Panc1 (cell line): ENCODE measurements at places on chromosomes 4 and X. TPM values are rescaled to one million over a fixed set of nuclear protein-coding genes. Genes with fewer than 3 reads are reported as not detected.

DNA sequence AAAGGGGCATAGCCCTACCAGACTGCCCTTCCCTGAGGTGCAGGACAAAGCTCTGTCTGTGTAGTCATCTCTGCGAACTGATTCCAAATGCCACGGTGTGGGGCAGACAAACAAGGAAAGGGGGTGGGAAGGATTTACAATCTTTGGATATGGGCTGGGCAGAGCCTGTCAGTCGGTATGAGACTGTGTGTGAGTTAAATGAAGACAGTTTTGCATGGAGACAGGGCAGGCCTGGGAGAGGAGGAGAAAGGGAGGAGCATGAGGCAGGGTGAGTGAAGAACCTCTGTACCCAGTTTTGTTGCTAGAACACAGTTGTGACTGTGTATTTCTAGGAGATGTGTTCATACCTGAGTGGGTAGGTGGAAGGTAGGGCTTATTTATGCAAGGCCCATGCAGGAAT lies 59.4 kb upstream of the MSN start:
- H3K27me3 ChIP-seq, result no peaks in the 10 kb centered on the region
- H3K4me1 ChIP-seq, result no peaks in the 10 kb centered on the region
- no peak for DNase-seq
- no peak overlapping the region for H3K27ac ChIP-seq
- H3K4me3 ChIP-seq, result no peak overlapping the region

DNA sequence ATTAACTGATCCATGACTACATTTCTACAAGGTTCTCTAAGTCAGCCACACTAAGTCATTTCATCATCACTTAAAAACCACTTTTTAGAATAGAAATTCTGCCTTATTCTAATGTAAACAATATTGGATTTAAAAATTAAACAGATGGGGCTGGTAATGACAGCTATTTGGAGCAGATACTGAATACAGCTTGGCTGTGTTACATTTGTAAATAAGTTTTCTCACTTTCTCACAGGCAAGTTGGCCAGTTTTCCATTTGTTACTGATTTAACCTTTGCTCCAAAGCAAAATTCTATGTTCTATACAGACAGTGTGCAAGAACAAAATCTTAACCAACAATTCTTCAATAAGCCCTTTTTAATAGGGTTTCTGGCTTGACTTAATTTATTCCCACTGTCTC lies 370.7 kb downstream of the GRIA2 start:
- DNase-seq, result no peak
- H3K27ac ChIP-seq, result no peak overlapping the region
- no peaks in the 10 kb centered on the region; the same call in 1 of the 2 replicates for H3K36me3 ChIP-seq
- no peak overlapping the region for H3K4me3 ChIP-seq
- no peaks in the 10 kb centered on the region for H3K27me3 ChIP-seq

GRCh38 chrX:134484039-134484438 lies 24.1 kb downstream of the HPRT1 start:
- H3K27me3 ChIP-seq, result no peaks in the 10 kb centered on the region
- H3K27ac ChIP-seq, result no peak overlapping the region
- peaks cover 2% of the 10 kb centered on the region; the same call in 1 of the 2 replicates for H3K36me3 ChIP-seq
- DNase-seq, result peak; percentile 43

GRCh38 chrX:12891915-12892506 lies 14.4 kb upstream of the TLR8 start:
- no peaks in the 10 kb centered on the region for H3K36me3 ChIP-seq
- H3K4me3 ChIP-seq, result no peak overlapping the region
- DNase-seq, result no peak
- H3K27me3 ChIP-seq, result no peaks in the 10 kb centered on the region
- H3K27ac ChIP-seq, result no peak overlapping the region

The RTL5 gene
- total RNA-seq, result 11.0 TPM

DNA sequence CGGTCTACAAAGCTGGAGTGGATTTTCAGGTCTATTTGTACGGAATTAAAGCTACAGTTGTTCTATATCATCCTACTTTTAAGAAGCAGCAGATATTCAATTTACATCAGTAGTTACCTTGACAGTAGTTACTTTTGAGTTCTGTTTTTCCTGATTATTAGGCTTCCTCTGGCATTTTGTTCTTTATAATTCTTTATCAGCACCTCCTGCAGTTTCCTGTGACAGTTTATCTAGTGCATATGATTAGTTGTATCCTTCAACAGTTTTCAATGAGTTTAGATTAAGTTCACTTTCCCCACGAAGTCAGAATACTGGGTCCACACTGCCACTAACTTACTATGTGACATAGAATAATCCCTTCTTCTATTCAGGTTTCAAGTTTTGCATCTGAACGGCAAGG lies 71.7 kb downstream of the IDS start:
- no peak overlapping the region for H3K27ac ChIP-seq

DNA sequence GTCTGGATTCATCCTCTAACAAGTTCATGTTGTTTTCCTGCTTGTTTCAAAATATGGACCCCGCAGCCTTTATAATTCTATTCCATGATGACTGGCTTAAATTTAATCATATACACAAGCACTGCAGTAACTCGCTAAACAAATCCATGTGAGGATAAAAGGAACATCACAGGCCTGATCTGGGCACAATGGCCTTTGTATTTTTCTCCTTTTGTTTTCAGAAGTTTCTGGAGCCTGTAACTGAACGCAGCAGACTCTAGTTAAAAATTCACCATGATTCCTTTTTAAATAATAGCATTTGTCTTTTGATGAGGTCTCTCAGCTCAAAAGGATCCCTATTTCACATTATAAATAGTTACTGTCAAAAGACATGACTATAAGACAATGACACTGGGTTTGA lies 30.2 kb upstream of the TMEM184C start:
- no peak overlapping the region for H3K4me3 ChIP-seq
- no peaks in the 10 kb centered on the region for H3K36me3 ChIP-seq
- DNase-seq, result no peak
- H3K27ac ChIP-seq, result no peak overlapping the region
- no peaks in the 10 kb centered on the region for H3K4me1 ChIP-seq

GRCh38 chrX:131802836-131803626 lies 220.1 kb upstream of the STK26 start:
- DNase-seq, result no peak
- H3K4me3 ChIP-seq, result peak overlapping the region; percentile 38
- H3K4me1 ChIP-seq, result no peaks in the 10 kb centered on the region
- H3K36me3 ChIP-seq, result no peaks in the 10 kb centered on the region
- H3K27me3 ChIP-seq, result no peaks in the 10 kb centered on the region

DNA sequence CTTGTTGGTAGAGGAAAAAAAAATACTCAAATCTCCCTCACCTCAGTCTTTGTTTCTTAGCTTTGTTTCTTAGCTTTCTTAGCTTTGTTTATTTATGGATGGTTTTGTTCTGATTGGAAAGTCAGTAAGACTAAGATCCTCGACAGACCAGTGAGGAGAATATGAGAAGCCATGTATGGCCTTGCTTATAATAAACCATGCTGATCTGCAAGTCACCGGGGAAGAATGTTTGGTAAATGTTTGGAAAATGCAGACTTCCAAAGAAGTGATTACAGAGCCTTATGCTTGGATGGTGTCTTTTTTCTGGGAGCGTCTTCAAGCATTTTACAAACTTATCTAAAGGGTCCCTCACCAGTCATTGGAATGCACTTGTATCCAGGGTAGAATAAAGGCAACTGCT lies 90.1 kb upstream of the NOCT start:
- H3K4me1 ChIP-seq, result no peaks in the 10 kb centered on the region
- no peak for DNase-seq
- H3K4me3 ChIP-seq, result no peak overlapping the region
- no peaks in the 10 kb centered on the region for H3K36me3 ChIP-seq
- H3K27ac ChIP-seq, result no peak overlapping the region

GRCh38 chrX:82748906-82749505 lies 759.1 kb upstream of the POU3F4 start:
- H3K4me1 ChIP-seq, result no peaks in the 10 kb centered on the region
- H3K27ac ChIP-seq, result no peak overlapping the region
- no peak for DNase-seq
- no peaks in the 10 kb centered on the region for H3K27me3 ChIP-seq
- H3K4me3 ChIP-seq, result no peak overlapping the region

DNA sequence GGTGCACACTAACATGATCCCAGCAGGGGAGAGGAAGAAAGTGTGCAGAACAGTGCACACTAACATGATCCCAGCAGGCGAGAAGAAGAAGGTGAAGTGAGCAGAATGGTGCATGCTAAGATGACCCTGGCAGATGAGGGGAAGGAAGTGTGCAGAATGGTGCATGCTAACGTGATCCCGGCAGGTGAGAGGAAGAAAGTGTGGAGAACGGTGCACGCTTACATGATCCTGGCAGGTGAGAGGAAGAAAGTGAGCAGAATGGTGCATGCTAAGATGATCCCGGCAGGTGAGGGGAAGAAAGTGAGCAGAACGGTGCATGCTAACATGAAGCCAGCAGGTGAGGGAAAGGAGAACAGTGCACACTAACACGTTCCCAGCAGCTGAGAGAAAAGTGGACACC lies 83.7 kb downstream of the ACOX3 start:
- DNase-seq, result no peak
- no peaks in the 10 kb centered on the region for H3K4me1 ChIP-seq
- no peak overlapping the region for H3K4me3 ChIP-seq
- H3K27ac ChIP-seq, result no peak overlapping the region
- H3K36me3 ChIP-seq, result no peaks in the 10 kb centered on the region
- no peaks in the 10 kb centered on the region for H3K27me3 ChIP-seq

- no peaks in the 10 kb centered on the region for H3K4me1 ChIP-seq
- H3K36me3 ChIP-seq, result no peaks in the 10 kb centered on the region
- H3K4me3 ChIP-seq, result no peak overlapping the region
- no peak for DNase-seq
- no peak overlapping the region for H3K27ac ChIP-seq
These were observed 102.4 kb upstream of the TMLHE start for GRCh38 chrX:155715141-155715540.

DNA sequence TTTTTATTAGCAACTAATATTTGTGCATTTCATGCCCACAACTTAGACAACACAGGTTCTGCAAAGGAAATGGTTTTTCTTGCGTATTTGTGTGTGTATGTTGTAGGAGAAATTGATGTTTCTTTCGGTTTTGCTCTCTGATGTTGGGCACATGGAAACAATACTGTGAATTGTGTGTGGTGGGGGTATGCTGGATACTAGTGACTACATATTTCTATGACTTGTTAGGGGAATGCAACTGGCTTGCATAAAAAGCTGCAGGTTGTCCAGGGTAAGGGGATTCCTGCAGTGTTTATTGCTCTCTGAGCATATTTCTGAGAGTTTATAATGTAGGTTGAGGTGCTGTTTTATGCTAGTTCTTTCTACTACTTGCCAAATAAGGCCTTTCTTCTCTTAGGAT lies 11.6 kb downstream of the DLG3 start:
- H3K4me1 ChIP-seq, result peaks cover 5% of the 10 kb centered on the region
- DNase-seq, result no peak
- no peak overlapping the region for H3K27ac ChIP-seq
- H3K27me3 ChIP-seq, result no peaks in the 10 kb centered on the region
- no peak overlapping the region; the same call in none of the 2 replicates for H3K4me3 ChIP-seq

DNA sequence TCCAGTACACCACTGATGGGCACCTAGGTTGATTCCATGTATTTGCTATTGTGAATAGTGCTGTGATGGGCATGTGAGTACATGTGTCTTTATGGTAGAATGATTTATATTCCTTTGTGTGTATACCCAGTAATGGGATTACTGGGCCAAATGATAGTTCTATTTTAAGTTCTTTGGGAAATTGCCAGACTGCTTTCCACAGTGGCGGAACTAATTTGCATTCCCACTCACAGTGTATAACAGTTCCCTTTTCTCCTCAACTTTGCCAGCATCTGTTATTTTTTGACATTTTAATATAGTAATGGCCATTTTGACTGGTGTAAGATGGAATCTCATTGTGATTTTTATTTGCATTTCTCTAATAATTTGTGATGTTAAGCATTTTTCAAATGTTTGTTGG lies 25.9 kb downstream of the CC2D2A start:
- no peaks in the 10 kb centered on the region for H3K36me3 ChIP-seq
- DNase-seq, result no peak
- no peaks in the 10 kb centered on the region for H3K27me3 ChIP-seq
- no peak overlapping the region for H3K27ac ChIP-seq
- H3K4me3 ChIP-seq, result no peak overlapping the region

The PNMA5 gene
- not detected for total RNA-seq

DNA sequence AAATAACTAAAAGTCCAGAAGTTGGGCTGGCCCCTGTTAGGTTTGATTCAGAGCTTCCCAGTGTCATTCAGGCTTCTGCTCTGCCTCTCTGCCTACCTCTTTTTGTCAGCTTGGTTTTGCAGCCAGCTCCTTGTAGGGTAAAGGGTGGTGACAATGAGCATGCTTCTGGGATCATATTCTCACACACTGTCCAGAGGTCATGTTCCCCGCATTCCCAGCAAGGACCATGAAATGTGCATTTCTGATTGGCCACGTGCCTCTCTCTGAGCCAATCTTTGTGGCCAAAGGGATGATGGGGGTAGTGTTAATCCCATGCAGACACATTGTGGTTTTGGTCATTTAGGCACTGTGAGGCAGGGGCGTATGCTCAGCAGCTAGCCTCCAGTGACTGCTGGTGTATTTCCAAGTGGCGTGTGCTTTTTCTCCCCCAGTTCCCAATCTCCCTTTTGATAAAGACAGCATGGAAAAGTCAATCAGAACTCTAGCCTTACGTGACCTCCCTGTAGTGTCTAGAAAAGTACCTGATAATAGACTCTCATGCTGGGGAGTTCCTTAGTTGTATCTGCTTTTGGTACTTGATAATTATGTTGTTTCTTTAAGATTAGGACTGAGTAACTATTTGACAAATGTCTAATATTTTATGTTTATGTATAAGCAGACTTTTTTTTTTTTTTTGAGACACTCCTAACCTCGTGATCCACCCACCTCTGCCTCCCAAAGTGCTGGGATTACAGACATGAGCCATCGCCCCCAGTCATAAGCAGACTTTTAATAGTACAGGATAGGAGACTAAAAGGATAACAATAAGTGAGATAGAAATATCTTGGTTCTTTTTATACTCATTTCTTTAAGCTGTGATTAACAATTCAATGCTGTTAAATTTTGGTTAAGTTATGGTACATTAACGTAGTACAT lies 57.8 kb downstream of the KIAA0232 start:
- H3K4me1 ChIP-seq, result no peaks in the 10 kb centered on the region
- DNase-seq, result no peak
- no peak overlapping the region for H3K4me3 ChIP-seq
- H3K36me3 ChIP-seq, result peaks cover 3% of the 10 kb centered on the region; the same call in 1 of the 2 replicates
- no peak overlapping the region for H3K27ac ChIP-seq

The PRDX4 gene
- total RNA-seq, result 106 TPM

GRCh38 chrX:129632443-129632842 lies 22.3 kb downstream of the APLN start:
- H3K27ac ChIP-seq, result no peak overlapping the region
- H3K4me3 ChIP-seq, result no peak overlapping the region
- no peaks in the 10 kb centered on the region for H3K4me1 ChIP-seq
- H3K27me3 ChIP-seq, result no peaks in the 10 kb centered on the region
- H3K36me3 ChIP-seq, result no peaks in the 10 kb centered on the region
- no peak for DNase-seq

DNA sequence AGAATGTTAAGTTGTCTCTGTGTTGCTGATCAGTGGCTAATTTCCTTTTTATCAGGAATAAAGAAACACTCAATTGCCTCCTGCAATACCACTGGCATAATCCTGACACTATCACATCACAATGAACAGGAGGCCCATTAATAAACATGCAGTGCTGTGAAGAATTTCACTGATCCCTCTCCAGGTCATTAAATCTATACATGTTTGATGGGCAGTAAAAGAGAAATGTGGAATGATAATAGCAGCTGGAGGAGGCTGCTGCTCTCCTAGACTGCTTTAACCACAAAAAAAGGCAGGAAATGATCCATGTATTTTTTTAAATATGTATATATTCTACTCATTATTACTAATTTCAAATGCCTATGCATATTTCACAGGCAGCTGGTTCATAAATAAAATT lies 202.1 kb downstream of the CENPC start:
- no peak overlapping the region for H3K27ac ChIP-seq
- no peaks in the 10 kb centered on the region for H3K36me3 ChIP-seq
- H3K4me1 ChIP-seq, result no peaks in the 10 kb centered on the region
- no peaks in the 10 kb centered on the region for H3K27me3 ChIP-seq
- DNase-seq, result no peak
- H3K4me3 ChIP-seq, result no peak overlapping the region

The ADH6 gene
- total RNA-seq, result 0.18 TPM

The PCDH10 gene
- total RNA-seq, result not detected
